ENCODE measurements at places on chromosomes 11 and 22.

DNA sequence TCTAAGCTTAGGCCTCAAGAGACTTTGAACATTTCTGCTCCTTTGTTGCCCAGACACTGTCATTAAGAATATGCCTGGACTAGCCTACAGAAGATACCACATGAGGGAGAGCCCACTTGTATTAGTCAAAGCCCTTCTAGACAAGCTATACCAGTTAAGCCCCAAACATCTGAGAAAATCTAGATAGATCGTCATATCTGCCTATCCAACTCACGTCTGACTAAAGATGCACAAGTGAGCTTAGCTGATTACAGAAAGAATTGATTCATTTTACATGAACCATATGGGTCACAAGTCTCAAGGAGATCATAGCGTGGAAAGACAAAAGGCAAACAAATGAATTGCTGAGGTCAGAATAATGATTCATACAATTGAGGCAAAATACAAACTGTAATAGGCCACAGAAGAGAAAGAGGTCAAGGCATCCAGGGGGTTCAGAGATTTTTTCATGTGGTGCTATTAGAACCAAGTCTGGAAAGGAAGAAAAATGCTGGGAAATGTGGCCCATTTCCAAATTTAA is 1155.5 kb upstream of the TENM4 start:
- DNase-seq: no peak

DNA sequence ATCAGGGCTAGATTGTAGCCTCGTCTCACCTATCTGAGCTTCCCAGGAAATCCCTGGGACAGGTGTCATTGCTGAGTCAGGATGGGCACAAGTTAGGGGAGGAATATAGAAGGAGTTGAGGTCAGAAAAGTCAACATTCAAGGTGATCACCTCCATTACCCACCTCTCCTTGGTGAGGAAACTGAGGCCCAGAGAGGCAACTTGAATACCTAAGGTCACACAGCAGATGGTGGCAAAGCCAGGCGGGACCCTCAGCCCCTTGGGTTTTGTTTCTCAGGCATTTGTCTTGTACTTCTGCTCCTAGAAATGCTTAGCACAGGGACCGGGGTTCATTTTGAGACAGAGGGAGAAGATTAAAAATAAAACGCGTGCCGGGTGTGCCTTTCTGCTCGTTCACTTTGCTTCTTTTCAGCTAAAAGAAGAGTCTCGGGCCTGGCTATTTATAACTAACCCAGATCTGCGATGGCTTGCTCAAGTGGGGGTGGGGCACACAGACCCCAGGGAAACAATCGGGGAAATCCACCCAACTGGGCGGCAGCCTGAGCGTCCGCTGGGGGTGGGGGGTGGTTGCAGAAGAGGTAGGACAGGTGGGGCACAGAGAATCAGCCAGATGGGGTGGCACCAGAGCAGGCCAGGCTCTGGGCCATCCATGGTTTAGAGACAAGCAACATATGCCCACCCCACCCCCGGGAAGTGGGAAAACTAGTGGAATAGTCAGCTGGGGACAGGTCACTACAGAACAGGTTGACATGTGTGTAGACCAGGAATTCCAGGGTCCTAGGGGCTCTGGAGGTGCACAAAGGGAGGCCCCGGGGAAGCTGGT is 3.9 kb upstream of the GNAZ start:
- DNase-seq: no peak

- DNase-seq: no peak
Measured at GRCh38 chr11:74720596-74721478, 10.4 kb downstream of the CHRDL2 start.

- DNase-seq: no peak
Measured at GRCh38 chr22:38276166-38276565, 3.4 kb upstream of the TMEM184B start.

DNA sequence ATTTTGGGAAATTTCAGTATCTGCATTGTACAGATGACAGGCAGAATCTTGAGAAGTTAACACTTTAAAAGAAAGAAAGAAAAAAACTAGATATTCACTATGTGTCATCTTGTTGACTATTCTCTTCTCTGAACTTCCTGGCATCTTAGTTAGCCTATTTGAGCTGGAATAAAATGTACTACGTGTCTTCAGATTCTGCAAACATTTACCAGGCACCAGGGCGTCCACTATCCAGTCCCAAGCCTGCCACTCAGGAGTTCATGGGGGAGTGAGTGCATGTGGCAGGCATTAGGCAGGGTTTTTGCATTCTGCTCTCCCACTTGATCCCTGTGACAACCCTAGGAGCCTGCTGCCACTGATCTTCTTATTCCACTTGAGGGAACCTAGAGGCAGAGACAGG is 25.0 kb downstream of the TIMP3 start:
- no peak for DNase-seq

- DNase-seq: no peak
Measured at GRCh38 chr11:130638033-130638432, 189.6 kb downstream of the ADAMTS15 start.

- DNase-seq: no peak
Measured at GRCh38 chr22:47075568-47075967, 313.1 kb downstream of the TBC1D22A start.

DNA sequence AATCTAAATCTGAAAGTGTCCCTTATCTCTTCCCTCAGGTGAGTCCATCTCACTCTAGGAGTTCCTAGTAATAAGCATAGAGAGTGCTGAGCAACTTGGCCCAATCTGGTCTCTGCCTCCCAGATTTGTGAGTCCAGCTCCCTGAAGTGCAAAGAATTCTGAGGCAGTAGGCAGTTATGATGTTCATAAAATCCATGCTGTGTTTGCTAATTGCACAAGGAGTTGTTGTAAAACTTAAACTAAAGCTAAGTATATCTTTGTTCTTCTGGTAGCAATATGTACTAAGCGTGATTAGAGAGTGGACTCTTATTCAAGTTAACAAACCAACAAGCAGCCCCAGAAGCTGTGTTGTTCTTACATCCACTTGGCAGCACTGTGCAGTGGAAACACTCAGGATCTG is 7.6 kb upstream of the PTH start:
- DNase-seq: no peak

- DNase-seq: no peak
Measured at GRCh38 chr11:65898656-65899355, 1.4 kb downstream of the FOSL1 start.

DNA sequence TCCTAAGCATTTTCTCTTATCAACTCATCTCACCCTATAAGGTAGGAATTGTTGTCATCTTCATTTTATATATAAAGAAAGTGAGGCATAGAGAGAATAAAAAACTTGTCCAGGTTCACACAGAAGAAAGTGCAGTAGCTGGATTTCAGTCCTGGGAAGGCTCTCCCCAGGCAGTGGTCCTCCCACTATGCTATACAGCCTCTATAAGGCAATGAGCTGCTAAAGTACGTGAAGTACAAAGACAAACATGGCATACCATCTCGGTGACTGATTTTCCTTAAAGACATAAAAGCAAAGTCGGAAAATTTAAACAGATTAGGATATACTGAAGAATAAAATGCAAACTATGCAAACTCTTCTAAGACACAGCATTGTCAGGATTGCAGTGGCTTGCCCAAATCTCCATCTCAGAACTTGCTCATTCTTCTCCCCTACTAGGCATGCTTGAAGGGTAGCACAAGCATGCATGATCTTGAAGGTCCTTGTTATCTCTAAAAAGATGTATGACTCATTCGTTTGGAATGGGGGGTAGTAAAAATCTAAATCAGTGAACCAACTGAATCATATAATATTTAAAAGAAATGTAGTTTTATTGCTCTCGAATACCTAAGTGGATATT is 97.8 kb upstream of the CSNK2A3 start:
- no peak for DNase-seq

GRCh38 chr11:65850217-65851082 is 7.5 kb downstream of the CFL1 start:
- DNase-seq: no peak

Data from stimulated activated CD4-positive, alpha-beta T cell treated with anti-CD3 and anti-CD28 coated beads, Interleukin-15, amount 100 ng/mL, for 1 hour (primary cell).